CD4-positive, alpha-beta T cell treated with Interleukin-6 for 4 hours (primary cell): ENCODE measurements at places on chromosomes 11 and 22.

DNA sequence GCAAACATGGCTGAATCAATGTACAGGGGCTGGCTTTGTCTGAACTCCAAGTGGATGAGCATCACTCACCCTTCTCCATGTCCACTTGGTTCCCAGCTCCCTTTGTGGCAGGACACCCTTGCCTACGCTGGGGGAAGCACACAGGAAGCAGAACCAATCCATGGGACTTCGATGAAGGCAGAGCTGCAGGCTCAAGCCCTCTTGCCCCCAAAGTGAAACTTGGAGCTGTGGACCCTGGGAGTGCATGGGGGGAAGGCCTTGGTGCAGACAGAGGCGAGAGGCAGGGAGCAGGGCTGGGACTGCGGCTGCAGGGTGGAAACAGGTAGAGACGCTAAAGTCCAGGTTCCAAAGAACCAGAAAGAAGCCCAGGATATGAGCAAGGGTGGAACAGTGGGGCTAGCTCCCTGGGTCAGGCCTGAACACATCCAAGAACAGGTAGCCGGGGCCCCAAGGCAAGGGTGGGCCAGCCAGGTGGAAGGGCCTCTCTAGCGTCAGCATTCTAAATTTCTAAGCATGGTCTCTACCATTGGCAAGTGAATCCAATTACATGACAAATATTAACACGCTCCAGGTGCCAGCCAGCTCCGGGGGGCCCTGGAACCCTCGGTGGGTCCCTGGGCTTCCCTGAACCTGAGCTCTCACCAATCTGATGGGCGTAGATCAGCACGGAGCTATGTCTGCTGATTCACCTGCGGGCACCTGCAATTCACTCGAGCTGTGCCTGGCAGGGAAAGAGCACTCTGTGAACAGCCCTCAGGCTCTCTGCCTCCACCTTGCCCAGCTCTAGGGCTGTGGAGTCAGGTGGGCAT lies 532.8 kb downstream of the BRD1 start:
- no peak for DNase-seq

- DNase-seq: no peak
Observed at GRCh38 chr22:35957589-35957988, 71.0 kb downstream of the RBFOX2 start.

GRCh38 chr11:72929256-72929655 lies 115.0 kb downstream of the ATG16L2 start:
- no peak for DNase-seq

- no peak for DNase-seq
Observed at GRCh38 chr11:121740902-121741301, 288.1 kb upstream of the SORL1-AS1 start.
